ENCODE measurements at places on chromosomes 13 and 19.

DNA sequence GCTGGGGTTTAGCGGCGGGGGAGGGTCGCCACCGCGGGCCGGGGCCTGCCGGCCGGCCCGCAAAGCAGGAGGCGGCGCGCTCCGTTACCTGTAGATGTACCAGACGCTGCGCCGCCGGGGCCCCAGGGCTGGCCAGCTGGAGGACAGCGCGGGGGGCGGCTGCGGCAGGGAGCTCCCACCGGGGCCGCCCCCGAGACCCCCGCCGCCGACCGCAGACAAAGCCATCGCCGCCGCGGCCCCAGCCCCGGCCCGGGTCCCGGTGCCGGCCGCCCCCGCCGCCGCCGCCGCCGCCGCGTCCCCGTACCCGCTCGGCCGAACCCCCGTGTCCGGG, 24.8 kb downstream of the SHANK1 start:
- no peak for DNase-seq

- no peak for DNase-seq
These were observed 1512.0 kb downstream of the SLITRK1 start for GRCh38 chr13:82370316-82370715.

- DNase-seq, result no peak
These were observed 6.4 kb downstream of the KANK3 start for GRCh38 chr19:8336660-8337059.

DNA sequence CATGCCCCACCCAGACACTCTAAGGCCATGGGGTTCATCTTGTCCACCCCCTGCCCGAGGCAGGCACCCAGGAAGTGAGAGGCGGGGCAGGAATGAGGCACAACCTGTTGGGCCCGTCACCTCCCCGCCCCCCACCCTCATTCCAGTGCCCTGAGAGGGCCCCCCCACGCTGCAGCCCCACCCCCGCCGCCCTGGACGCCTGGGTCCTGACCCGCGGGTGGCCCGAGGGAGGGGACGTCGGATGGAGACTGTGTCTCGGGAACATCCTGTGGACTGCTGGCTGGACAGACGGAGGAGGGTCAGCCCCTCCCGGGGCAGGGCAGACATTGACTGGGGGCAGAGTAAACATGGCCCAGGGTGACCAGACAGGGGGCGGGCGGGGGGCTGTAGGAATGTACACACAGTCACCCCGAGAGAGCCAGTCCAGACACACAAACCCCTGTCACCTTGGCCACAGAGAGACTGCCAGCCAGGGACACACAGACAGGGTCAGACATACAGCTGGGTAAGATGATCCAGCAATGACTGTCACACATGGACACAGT, 7.4 kb upstream of the JUNB start:
- DNase-seq, result no peak

DNA sequence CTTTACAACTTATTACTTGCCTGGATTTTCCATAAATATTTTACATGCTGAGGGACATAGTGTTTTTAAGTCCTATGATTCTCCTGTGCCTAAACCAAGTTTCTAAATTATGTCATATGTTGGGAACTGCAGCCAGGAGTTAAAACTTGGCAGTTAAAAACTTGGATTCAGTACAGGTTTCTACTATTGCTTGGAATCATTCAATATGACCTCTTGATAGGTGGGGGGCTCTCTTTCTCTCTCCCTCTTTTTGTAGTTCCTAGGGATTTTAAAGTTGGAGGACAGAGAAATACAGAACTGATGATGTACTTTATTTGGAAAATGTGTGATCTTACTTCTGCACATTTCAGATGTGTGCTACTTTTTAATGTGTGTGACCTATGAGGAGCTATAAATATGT, 4.7 kb downstream of the CSNK1A1L start:
- DNase-seq, result no peak

GRCh38 chr19:19542507-19542906, 4.4 kb downstream of the CILP2 start:
- DNase-seq, result no peak

GRCh38 chr13:33514362-33514761, 228.8 kb upstream of the STARD13 start:
- DNase-seq, result no peak

GRCh38 chr19:50794074-50794875, 4.1 kb downstream of the ACP4 start:
- no peak for DNase-seq

DNA sequence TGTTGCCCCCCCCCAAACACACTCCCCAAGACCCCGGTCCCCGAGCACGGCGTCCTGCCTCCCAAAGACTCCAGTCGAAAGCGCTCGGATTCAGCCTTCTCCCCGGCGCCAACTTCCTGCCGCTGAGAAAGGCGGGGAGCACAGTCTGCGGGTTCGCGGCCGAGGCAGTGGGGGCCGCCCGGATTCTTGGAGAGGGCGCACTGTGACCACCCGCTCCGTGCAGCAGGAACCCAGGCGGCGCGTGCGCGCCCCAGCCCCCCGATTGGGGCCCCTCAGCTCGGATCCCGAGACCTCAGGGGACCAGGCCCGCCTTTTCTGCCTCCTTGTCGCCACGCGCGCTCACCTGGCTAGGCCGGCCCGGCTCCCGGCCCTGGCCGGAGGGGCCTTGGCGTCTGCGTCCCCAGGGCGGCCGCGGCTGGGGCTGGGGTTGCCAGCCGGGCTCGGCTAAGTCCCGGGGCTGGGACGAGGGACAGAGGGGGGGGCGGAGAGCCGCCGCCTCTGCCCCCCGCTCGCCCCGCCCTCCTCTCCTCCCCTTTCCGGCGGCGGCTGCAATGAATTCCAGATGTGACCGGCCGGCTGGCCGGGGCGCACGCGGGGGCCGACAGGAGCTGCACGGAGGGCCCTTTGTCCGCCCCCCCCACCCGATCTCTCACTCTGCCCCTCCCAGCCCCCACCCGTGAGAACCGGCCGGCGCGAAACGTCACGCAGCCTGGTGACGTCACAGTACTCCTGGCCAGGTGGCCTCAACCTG, at the start of gene S1PR2:
Gene S1PR2, minus strand, starts transcription at position 471 of the 751 bp plus-strand sequence. CDS start 6,426 bp downstream, outside the sequence.
- DNase-seq, result no peak

DNA sequence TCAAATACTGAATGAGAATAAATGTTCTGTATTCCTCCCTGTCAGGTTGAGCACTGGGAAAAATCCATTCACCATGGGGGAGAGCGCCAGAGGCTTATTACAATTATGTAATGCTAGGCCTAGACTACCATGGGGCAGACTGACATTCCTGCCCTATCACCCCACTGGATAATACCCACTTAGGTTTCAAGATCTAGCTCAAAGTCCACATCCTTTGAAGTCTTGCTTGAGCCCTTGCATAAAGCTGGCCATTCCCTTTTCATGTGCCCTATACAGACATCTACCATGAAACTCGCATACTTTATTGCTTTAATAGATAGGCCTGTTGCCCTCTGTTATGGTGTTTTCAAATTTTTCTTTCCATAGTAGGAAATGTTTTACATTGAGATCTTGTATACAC, 149.3 kb downstream of the RGCC start:
- no peak for DNase-seq

DNA sequence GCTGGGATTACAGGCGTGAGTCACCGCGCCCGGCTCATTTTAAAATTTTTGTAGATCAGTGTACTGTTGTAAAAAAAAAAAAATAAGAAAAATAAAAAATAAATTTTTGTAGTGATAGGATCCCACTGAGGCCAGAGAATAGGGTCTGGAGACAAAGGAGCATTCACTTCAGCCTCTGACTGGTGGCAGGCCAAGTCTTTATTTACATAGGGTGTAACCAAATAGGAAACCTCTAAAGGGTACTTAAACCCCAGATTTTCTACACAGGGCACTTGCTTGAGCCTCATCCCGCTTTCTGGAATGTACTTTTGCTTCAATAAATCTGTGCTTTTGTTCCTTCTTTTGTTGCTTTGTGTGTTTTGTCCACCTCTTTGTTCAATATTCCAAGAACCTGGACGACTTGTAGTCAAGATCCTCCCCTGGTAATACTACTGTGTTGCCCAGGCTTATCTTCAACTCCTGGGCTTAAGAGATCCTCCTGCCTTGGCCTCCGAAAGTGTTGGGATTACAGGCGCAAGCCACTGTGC, 2.1 kb upstream of the PDCD2L start:
- DNase-seq, result no peak

- no peak for DNase-seq
These were observed 162.5 kb downstream of the LMO7 start for GRCh38 chr13:75798353-75799255.

- DNase-seq, result no peak
These were observed 123.2 kb upstream of the SLC7A1 start for GRCh38 chr13:29718694-29719093.

DNA sequence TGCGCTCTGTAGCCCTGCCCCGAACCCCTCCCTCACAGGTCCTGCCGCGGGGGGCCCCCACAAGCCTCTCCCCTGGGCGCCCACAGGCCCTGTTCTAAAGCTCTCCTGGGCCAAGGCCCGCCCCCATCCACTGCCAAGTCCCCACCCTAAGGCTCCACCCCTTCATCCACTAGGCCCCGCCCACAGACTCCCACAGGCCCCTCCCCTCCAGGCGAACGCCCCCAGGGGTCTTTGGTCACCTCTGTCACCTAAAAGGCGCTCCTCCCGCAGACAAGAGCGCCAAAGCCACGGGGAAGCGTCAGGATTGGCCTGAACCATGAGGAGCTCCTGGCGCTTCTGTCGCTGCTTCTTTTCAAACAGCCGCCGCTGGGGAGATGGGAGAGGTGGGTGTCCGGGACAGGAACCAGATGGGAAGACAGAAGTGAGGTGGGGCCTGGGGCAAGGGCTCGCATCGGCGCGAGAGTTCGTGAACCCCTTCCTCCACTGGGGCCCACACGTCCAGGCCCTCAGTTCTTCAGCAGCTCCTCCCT, 2.3 kb downstream of the TULP2 start:
- no peak for DNase-seq

- no peak for DNase-seq
These were observed 75.5 kb downstream of the DPRX start for GRCh38 chr19:53707278-53707677.

DNA sequence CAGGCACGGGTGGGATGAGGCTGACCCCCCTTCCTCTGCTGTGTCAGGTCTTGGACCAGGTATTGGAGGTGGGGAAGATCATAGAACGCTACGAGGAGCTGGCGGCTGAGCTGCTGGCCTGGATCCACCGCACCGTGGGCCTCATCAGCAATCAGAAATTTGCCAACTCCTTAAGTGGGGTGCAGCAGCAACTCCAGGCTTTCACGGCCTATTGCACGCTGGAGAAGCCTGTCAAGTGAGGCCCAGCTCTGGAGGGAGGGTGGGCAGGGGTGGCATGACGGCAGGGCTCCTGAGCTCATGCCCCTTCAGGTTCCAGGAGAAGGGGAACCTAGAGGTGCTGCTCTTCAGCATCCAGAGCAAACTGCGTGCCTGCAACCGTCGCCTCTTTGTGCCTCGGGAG, 35.3 kb downstream of the SPTBN4 start:
- no peak for DNase-seq

DNA sequence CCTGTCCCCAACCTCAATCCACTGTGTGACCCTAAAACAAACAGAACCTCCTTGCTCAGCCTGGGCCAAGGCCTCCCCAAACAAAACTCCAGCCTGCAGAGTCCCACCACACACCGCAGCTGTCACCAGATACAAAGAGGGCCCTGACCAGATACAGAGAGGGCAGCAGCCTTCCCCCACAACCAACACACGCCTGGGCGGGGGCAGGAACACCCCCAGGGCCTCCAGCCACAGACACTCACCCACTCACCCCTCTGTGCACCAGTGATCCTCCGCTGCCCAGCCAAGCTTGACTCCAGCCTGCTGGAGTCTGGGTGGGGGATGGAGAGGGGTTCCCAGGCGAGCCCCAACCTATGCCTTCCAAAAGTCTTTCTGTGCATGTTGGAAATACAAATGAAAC, 5.9 kb upstream of the CIRBP start:
- DNase-seq, result no peak

DNA sequence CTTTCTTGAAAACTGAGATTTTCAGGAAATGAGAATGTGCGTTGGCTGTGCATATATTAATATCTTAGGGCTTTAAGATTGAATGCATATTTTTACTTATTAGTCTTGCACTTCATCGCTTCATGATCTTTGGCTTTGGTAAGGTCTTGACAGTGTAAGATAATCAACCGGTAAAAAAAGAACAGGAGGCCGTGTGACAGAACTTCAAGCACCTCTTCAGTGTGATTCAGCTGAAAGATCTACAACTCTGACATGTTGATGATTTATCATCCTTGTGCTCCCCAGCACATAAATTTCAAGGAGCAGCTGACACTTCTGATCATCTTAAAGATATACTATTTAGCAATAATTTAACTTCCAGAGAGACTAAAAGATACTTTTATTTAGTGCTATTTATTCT, 195.1 kb downstream of the HS6ST3 start:
- DNase-seq, result no peak

- no peak for DNase-seq
These were observed 316.7 kb upstream of the KLHL1 start for GRCh38 chr13:70424928-70425327.

DNA sequence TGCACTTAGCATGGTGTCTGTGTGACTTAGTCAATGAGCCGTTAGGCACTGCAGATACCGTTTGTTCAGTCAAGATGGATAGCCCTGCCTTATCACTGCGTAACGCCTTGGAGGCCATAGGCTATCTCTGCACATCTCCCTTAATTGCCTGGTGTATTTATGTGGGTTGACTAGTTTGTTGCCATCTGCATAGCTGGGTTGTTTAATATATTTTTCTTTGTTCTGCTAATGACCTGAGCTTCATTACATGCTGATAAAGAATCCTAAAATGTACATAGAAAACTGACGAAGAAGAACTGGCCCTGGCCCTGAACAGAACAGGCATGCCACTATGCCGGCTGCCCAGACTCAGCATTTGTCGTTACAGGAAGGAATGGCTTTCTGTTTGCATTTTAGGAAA, 297.8 kb downstream of the SHISA2 start:
- DNase-seq, result no peak

DNA sequence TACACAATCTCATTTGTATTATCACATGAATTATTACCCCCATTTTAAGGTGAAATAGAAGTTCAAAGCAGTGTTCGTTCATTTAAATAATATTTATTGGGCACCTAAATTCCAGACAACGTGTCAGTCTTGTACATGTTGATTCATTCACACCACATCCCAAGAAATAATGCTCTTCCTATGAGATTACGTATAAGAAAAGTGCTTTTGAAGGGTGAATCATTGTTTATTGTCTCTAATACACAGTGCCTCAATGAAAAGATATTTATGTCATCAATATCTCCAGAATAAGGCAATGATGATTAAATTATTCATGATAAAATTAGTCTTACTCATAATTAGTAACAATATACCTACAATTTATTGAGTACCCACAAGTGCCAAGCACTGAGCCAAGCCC, 35.6 kb downstream of the CLDN10 start:
- DNase-seq, result no peak

GRCh38 chr13:109256866-109257760, 529.3 kb downstream of the IRS2 start:
- no peak for DNase-seq

- no peak for DNase-seq
These were observed 5.3 kb downstream of the MISP start for GRCh38 chr19:756236-756635.

GRCh38 chr19:47284324-47284899, 9.7 kb downstream of the INAFM1 start:
- DNase-seq, result peak; percentile 14
